GM12878 (cell line): ENCODE measurements at places on chromosomes 2 and 18. TPM values are rescaled to one million over a fixed set of nuclear protein-coding genes. Genes with fewer than 3 reads are reported as not detected.

Gene RBFA
- total RNA-seq: 38.7 and 41.2 TPM in 2 replicates

Gene ACADL
- total RNA-seq: not detected in 2 replicates

Gene TOGARAM2
- total RNA-seq: not detected in 2 replicates

Gene RPS27A
- total RNA-seq: 1,460 and 1,505 TPM in 2 replicates

Gene CXCR1
- not detected in 2 replicates for total RNA-seq

Gene HJURP
- total RNA-seq: 45.6 and 49.6 TPM in 2 replicates

Gene ASXL3
- 0.15 TPM in 1 of 2 replicates, not detected in the other for total RNA-seq

Gene SERPINB11
- total RNA-seq: not detected in 2 replicates

Gene AGXT
- 0.18 and 0.19 TPM in 2 replicates for total RNA-seq

Gene TMEFF2
- total RNA-seq: not detected in 2 replicates

Gene DSC1
- 0.40 and 0.44 TPM in 2 replicates for total RNA-seq

- no peak for DNase-seq
Measured at GRCh38 chr18:59605633-59606192, 91.5 kb downstream of the CCBE1 start.

GRCh38 chr18:13006531-13007247 is 15.5 kb downstream of the CEP192 start:
- no peak for DNase-seq

DNA sequence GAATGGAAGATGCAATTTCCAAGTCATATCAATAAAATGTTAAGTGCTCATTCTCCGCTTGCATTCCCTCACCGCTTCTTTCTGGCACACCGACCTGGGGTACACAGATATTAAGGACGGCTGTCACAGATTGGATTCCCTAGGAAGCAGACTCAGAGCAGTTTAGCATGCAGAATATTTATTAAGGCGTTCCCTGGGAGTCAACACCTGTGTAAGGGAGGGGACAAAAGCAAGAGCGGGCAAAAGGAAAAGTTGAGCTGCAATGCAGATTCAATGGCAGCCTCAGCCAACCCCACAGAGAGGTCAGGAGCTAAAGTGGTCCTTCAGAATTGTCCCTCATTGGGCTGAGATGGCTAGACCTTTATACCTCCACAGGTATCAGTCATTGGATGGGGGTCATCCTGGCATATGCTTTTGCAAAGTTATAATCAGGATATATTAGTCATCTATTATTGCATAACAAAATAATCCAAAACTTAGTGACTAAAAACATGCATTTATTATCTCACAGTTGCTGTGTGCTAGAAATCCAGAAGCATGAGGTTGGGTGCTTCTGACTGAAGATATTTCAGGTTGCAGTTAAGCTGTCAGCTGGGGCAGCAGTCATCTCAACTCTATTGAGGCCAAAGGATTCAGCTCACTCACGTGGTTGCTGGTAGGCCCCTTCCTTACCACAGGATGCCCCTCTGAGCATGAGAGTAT is 27.0 kb upstream of the INO80D start:
- DNase-seq: no peak

- no peak for DNase-seq
Measured at GRCh38 chr2:6423157-6423556, 442.6 kb downstream of the CMPK2 start.

DNA sequence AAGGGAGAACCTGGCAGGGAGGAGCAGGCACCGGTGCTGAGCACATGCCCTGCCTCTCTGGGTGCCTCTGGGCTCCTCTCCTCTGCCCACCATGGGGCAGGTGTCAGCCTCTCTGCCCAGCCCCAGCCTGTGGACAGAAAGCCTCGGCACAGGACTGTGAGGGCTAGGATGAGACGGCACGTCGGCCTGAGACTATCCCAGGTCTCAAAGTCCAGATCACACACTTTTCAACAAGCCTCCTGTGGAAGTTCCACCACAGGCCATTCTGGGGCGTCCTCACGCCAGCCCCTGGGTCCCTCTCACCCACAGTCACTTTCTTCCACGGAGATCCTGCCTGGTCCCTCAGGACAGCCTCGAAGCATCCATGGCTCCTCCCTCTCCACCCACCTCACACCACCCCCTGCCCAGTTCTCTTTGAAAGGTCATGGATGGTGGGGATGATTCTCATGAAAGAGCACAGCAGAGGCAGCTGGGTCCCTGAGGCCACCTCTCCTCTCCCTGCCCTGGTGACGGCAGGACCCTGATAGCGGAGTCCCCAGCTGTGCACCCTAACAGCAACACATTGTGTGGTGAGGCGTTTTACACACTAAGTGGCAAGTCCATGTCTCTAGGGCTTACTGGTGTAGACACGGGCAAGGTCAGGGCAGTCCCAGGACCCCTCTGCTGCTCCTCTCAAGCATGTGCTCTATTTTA is 569.4 kb upstream of the SALL3 start:
- DNase-seq: no peak

GRCh38 chr2:122300758-122301157 is 545.3 kb downstream of the TSN start:
- DNase-seq: no peak

- no peak for DNase-seq
Measured at GRCh38 chr2:237234268-237234667, 148.6 kb downstream of the COPS8 start.

- no peak for DNase-seq
Measured at GRCh38 chr2:27955384-27956161, 65.0 kb downstream of the BABAM2 start.

DNA sequence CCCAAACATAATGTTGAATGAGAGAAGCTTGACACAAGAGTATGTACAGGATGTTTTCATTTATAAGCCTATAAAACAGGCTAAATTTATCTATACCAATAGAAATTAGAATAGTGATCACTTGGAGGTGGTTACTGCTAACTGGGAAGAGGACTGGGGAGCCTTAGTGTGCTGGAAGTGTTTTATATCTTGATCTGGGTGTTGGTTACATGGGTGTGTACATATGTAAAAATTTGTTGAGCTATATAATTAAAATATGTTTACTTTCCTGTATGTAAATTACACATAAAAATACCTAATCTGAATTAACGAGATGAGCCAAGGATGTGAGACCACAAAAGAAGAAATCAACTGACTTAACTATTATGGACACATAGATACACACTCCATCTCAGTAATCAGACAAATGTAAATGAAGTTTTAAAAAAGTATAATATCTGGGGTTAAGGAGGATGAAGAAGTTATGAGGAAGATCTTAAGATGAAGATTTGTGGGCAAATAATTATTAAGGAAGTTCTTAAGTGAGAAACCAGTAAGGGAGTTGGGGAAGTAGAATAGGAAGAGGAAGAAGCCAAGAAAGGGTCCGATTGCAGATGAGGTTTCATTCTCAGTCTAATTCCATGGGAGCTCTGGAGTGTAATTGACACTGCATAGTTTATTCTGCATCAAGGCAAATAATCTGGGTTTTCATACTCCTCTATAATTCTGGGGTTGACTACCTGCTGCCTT is 32.3 kb upstream of the NABP1 start:
- DNase-seq: no peak

- DNase-seq: no peak
Measured at GRCh38 chr18:13158428-13158827, 60.1 kb upstream of the LDLRAD4 start.

- no peak for DNase-seq
Measured at GRCh38 chr2:68767996-68768395, 33.4 kb downstream of the ARHGAP25 start.

- no peak for DNase-seq
Measured at GRCh38 chr18:55228707-55229106, 269.4 kb upstream of the CCDC68 start.

DNA sequence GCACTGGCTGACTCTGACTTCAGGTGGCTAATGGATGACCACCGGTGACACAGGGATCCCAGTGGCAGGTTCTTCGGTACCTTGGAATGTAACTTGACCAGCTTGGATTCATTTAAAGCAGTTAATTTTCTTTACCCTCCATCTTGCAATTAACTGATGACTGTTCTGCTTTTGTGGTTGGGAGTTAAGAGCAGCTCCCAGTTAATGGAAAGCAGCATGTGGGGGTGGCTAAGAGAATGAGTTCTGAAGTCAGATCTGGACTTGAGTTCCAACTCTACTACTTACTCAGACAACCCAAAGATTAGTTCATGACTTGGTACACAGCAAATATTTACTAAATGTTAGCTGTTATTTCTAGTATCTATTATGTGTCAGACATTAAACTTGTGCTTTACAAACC is 58.5 kb downstream of the FAM228A start:
- no peak for DNase-seq

DNA sequence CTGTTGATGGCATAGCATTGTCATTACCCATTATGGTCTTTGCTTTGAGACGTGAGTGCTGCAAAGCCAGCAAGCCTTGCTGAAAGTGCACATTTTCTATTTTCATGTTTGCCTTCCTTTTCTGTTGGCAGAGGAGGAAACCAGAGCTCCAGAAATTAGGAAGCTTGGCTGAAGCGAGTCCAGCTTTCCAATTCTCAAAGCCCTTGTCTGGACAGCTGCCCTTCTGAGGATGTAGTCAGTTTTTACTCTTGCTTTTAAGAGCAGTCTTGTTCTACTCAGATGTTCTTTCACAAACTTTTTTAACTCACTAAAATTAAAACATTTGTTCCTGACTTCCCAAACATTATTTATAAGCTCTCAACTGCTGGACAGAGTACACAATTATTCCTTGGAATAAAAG is 93.8 kb downstream of the ICOS start:
- no peak for DNase-seq

GRCh38 chr2:189933041-189933440 is 129.5 kb downstream of the MSTN start:
- no peak for DNase-seq

GRCh38 chr2:37843556-37843955 is 81.5 kb upstream of the RMDN2 start:
- DNase-seq: no peak

DNA sequence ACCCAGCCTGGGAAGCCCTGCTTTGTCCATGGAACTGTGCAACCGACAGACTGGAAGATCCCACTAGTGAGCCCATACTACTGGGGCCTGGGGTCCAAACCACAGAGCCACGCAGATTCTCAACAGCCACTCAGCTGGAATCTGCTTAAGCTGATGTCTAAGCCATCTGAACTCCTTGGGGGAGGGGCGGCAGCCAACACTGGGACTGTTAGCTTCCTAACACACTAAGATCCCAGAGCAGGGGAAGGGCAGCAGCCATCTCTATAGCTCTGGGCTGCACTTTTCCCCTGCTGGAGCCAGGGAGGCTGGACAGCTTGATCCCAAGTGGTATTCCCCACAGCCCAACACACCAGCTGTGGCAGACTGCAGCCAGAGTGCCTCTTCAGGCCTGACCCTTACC is 118.3 kb downstream of the RPRM start:
- no peak for DNase-seq

GRCh38 chr2:168589236-168590211 is 133.5 kb downstream of the CERS6 start:
- DNase-seq: no peak

- DNase-seq: no peak
Measured at GRCh38 chr2:170247882-170248393, 70.0 kb downstream of the MYO3B start.

DNA sequence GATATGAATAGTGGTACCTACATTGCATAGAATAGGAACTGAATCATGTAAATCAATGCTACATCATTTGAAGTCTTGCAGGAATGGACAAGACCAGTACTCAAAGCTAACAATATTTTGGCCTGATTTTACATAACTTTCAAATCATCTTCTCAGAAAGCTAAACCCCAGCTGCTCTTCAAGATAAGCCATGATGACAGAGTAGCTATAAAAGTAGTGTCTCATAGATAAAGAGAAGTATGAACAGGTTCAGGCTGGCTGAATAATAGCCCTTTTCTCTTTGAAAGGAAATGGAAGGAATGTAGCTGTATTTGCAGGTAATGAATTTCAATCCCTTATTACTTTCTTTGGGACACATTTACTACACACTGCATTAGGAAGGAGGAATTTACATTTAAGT is 28.2 kb downstream of the TSPYL6 start:
- no peak for DNase-seq

DNA sequence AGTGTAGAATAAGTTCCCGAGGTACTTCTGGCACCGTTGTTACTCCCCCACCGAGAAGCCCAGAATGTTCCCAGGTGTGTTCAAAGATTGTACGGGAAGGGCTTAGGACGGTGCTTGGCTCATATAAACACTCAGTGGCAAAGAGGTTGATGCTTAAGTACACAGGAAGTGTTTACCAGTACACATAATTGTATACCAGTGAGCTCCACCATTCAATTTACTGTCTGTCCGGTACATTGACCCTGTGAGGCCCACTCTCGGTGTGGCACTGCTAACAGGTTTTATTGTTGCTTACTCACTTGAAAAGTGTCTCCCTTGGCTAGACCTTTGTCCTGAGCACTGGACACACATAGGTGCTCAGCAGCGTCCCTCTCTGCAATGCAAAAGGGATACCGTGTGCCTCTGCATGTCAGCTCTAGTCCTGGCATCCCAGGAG is 191.0 kb downstream of the NEDD4L start:
- DNase-seq: no peak

DNA sequence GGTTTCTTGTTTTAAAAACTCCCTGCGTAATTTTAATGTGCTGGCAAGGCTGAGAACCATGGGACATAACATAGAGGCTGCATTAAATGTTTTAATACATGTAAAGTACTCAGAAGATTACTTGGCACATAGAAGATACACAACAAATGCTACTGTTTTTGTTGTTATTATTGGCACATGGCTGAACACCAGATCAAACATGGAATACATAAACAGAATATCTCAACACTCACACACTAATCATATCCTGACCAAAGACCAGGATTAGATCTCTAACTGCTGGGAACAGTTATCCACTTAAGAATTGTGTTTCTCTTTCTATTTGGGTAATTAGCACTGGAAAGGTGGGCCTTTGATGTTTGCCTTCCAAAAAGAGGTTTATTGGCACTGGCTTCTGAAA is 69.3 kb downstream of the KCNE4 start:
- no peak for DNase-seq

- DNase-seq: no peak
Measured at GRCh38 chr2:152200565-152201465, 25.3 kb upstream of the STAM2 start.

GRCh38 chr2:129721846-129722245 is 257.6 kb upstream of the RAB6C start:
- no peak for DNase-seq

- DNase-seq: no peak
Measured at GRCh38 chr2:20667531-20668401, 822 bp downstream of the GDF7 start.

GRCh38 chr18:3135536-3135935 is 84.2 kb downstream of the MYOM1 start:
- DNase-seq: no peak

DNA sequence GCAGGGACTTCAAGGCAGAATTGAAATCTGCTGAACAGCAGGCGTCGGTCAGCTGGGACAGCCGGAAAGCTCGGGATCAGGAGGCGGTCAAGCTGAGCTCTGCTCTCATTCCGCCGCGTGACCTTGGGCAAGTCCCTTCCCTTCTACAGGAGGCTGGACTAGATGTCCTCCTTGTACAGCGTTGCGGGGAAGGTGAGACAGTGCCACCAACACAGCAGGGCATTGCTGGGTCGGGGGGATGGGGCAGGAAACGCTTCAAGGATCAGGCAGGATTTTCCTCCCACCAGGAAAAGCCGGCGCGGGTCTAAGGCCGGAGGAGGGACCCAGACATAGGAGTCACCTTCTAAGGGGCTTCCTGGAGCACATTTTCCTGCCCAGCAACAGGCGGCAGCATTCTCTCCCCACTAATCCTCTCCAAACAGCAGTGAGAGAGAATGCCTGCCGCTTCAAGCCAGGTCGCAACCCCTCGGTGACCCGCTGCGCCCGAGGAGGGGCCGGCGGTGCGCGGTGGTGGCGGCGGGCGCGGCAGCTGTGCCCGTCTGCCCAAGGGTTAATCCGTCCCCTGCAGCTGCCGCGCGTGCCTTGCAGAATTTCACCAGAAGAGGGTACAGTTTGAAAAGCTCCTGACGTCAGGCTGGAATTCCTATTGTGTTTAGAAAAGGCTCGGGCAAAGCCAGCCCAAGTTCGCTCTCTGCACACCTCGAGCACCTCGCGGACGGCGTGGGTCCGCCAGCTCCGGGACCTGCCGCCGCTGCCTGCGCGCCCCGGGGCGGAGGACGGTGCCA is at the start of gene KCNF1:
Gene KCNF1 (plus strand): TSS at position 644 of the 785 bp plus-strand sequence. CDS start 493 bp downstream, outside the sequence.
- DNase-seq: no peak
